Neural progenitor cell (in vitro differentiated cells): ENCODE measurements at places on chromosomes 1 and 21.

- peak; percentile 30 for DNase-seq
Observed at GRCh38 chr1:236952246-236953003, 51.8 kb downstream of the MT1HL1 start.

- DNase-seq = no peak
Observed at GRCh38 chr1:196380316-196380715, 227.9 kb downstream of the KCNT2 start.

- no peak for DNase-seq
Observed at GRCh38 chr21:32605469-32605868, 6.7 kb downstream of the CFAP298 start.

GRCh38 chr1:108814343-108815125, 42.4 kb downstream of the AKNAD1 start:
- DNase-seq = no peak

GRCh38 chr1:12414444-12415018, 184.7 kb downstream of the VPS13D start:
- no peak for DNase-seq
